ENCODE measurements at places on chromosomes 11 and 22.
A peak's percentile ranks its signal among the peaks of the same experiment; 100 is the strongest.

DNA sequence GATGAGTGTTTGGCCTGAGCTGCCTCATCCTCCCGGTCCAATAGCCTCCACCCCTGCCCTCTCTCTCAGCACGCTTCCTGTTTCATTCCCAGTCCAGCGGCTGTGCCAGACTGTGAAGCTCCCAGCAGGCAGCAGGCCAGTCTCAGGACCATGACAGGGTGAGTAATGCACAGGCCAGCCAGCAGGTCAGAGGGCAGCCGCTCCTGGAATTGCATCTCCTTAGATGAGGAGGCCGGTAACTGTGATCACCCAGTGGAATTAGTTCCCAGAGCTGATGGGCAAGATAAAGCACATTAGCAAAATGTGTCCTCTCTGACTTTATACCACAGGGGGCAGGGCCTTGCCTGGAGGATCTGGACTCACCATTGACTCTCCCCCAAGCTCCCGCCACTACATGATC lies 251.2 kb downstream of the ETS1 start:
- no peaks in the 10 kb centered on the region for H3K27me3 ChIP-seq
- DNase-seq: no peak
- H3K4me3 ChIP-seq: no peak overlapping the region
- peaks cover 64% of the 10 kb centered on the region for H3K4me1 ChIP-seq

- no peak overlapping the region for H3K27ac ChIP-seq
- H3K27me3 ChIP-seq: peaks cover 24% of the 10 kb centered on the region
- H3K4me3 ChIP-seq: no peak overlapping the region
- no peaks in the 10 kb centered on the region for H3K36me3 ChIP-seq
- no peaks in the 10 kb centered on the region for H3K4me1 ChIP-seq
- DNase-seq: no peak
These were observed 75.1 kb downstream of the INSC start for GRCh38 chr11:15189641-15190365.

DNA sequence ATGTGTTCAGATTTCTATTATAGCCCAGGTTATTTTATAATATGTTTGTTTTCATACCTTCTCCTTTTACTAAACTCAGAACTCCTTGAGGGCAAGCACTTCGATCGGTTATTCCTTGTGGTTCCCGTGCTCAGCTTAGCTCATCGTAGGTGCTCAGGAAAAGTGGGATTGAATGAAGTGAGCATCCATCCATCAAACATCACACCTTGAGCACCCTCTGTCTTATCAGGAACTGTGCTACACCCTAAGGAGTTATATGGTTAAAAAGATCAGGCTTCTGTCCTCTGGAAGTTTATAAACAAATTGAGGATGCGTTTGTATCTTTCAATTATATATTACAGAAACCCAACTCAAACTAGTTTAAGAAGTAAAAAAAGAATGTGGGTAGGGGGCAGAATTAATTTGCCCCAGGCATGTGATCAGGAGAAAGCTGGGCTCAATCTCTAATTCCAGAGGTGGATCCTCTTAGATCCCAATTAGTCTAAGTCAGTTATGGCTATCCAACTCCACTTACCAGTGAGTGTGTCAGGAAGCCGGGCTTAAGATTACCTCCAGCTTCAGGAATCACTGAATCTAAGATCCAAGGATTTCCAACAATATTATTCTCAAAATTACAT lies 59.9 kb upstream of the RRAS2 start:
- H3K4me3 ChIP-seq: no peak overlapping the region
- H3K27ac ChIP-seq: no peak overlapping the region
- no peak for DNase-seq
- H3K36me3 ChIP-seq: peaks cover 3% of the 10 kb centered on the region

- H3K4me3 ChIP-seq: no peak overlapping the region
- H3K27me3 ChIP-seq: no peaks in the 10 kb centered on the region
- DNase-seq: no peak
- H3K27ac ChIP-seq: no peak overlapping the region
- H3K4me1 ChIP-seq: no peaks in the 10 kb centered on the region
These were observed 424.1 kb upstream of the KIRREL3 start for GRCh38 chr11:127424661-127425060.

- DNase-seq: no peak
- no peak overlapping the region for H3K4me3 ChIP-seq
These were observed 37.6 kb upstream of the BIRC3 start for GRCh38 chr11:102279641-102280170.

DNA sequence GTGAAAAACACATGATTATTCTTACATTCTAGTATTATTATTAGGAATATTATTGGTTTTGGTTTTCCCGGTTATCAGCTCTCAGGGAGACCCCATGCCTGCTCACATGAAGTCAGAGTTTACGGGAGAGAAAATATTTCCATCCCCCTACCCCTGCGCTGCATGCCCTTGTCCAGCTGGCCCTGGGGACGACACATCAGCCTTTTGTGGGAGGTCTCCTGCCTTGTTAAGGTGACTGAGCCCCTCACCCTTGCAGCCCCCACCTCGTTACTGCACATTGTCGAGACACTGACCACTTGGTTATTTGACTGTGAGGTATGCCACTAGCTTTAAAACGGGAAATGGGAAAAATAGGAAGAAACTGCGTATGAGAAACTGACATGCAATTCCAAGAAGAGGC lies 63.0 kb downstream of the PARVG start:
- peaks cover 34% of the 10 kb centered on the region for H3K27me3 ChIP-seq
- H3K4me3 ChIP-seq: no peak overlapping the region
- no peaks in the 10 kb centered on the region for H3K36me3 ChIP-seq
- no peaks in the 10 kb centered on the region for H3K4me1 ChIP-seq
- no peak overlapping the region for H3K27ac ChIP-seq
- DNase-seq: no peak

DNA sequence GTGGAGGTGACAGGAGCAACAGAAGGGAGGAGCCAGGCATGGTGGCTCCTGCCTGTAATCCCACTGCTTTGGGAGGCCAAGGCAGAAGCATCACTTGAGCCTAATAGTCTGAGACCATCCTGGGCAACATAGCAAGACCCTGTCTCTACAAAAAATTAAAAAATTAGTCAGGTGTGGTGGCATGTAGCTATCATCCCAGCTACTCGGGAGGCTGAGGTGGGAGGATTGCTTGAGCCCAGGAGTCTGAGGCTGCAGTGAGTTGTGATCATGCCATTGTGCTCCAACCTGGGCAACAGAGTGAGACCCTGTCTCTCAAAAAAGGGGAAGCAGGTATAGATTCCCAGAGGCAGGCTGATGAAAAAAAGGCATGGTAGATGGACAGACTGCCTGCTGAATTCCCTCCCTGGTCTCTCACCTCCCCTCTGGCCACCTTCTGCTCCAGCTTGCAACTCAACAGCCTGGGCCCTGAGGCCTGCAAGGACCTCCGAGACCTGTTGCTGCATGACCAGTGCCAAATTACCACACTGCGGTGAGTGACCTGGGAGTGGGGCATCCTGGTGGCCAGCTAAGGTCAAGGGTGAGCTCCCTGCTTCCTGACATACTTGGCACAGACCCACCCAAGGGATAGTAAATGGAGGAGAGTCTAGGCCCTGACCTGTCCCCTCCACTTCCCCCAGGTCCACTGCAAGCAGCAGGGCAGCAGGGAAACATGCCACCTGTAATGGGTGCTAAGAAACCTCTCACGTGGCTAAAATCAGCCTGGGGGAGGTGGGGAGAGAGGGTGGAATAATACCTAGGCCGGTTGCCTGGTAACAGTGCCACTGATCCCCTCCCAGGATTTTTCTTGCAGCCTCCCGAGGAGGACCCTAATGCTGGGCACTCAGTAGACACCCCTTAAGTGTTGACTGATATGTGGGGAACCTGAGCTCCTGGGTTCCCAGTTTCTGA lies 4.3 kb upstream of the NHERF4 start:
- H3K27ac ChIP-seq: no peak overlapping the region
- no peak for DNase-seq
- H3K4me3 ChIP-seq: no peak overlapping the region
- H3K27me3 ChIP-seq: peaks cover 8% of the 10 kb centered on the region

GRCh38 chr11:66933531-66933930 lies 24.7 kb downstream of the PC start:
- no peaks in the 10 kb centered on the region for H3K4me1 ChIP-seq
- H3K27ac ChIP-seq: no peak overlapping the region
- H3K36me3 ChIP-seq: no peaks in the 10 kb centered on the region
- H3K27me3 ChIP-seq: peaks cover 11% of the 10 kb centered on the region
- no peak for DNase-seq
- H3K4me3 ChIP-seq: no peak overlapping the region

- H3K4me1 ChIP-seq: no peaks in the 10 kb centered on the region
- DNase-seq: no peak
- no peaks in the 10 kb centered on the region for H3K27me3 ChIP-seq
- no peaks in the 10 kb centered on the region for H3K36me3 ChIP-seq
- no peak overlapping the region for H3K27ac ChIP-seq
- H3K4me3 ChIP-seq: no peak overlapping the region
These were observed 51.2 kb upstream of the ARHGAP20 start for GRCh38 chr11:110763249-110764011.

DNA sequence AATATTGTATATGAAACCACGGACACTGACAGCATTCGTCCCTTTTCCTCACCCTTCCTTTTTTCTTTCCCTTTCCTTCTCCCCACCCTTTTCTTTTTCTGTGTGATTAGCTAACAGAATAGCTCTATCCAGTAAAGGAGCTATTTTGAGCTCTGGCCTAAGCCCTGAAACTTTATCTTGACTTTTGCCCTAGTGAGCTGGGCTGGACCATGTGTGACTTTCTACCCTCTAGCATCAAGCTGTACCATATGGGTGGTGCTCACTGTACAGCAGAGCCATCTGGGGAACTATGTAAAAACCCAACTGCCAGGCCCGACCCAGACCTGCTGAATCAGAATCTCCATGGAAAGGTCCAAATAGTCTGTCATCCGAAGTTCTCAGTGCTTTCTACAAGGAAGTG lies 21.9 kb upstream of the PANX1 start:
- no peaks in the 10 kb centered on the region for H3K4me1 ChIP-seq
- no peak overlapping the region for H3K27ac ChIP-seq
- peaks cover 16% of the 10 kb centered on the region for H3K27me3 ChIP-seq
- DNase-seq: no peak

DNA sequence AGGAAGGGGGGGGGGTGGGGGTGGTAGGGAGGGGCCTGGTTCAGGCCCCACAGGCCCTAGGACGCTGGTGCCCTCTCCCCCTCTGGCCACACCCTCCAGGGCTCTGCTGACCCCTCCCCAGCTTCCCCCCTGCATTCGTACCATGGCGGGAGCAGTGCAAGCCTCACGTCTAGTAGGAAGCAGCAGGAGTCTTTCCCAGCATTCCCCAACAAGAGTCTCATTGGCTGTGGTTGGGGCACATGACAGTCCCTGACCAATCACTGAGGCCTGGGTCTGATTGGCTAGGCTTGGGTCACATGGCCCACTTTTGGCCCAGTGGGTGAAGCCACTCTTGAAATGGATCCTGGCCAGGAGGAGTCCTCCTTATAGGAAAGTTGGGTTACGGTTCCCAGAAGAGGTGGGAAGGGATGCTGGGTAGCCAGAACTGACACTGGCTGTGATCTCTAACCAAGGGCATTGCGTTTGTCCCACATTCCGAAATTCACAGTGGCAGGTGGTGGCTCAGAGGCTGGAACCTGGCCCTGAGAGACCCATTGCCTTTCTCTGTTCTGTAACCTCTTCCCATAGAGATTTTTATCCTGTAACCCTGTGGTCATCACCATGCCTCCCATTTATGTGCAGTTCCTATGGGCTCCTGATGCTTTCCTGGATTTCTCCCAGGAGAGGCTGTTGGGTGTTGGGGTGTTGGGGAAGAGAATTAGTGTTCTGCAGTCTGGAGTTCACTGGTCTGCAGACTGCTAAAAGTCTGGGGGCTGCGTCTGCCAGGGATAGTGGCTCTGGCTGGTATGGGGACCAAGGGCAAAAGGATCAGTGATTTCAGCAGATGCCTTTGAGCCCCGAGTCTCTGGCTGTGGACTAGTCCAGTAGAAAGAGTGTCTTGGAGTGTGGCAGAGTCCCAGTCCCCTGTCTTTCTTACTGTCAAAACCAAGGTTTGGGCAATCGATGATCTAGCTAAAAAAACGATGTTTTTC lies 58.9 kb upstream of the MYEOV start:
- no peak overlapping the region for H3K27ac ChIP-seq
- no peaks in the 10 kb centered on the region for H3K36me3 ChIP-seq
- DNase-seq: no peak
- H3K27me3 ChIP-seq: peaks cover 13% of the 10 kb centered on the region
- H3K4me3 ChIP-seq: no peak overlapping the region
- no peaks in the 10 kb centered on the region for H3K4me1 ChIP-seq

DNA sequence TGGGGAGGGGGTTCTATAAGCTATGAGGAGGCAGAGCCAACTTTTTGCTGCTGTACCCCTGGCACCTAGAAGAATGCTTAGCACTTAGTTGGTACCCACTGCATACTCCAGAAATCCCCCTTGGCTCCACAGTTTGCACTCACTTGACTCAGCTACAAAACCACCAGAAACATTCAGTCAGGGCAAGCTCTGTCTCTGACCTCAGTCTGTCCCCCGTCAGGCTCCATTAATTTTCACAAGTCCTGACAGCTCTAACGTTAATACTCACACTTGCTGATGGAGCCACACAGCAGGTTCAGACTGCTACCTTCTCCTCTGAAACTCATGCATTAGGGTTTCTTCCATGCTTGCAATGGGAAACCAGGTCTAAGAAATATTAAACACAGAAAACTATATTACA lies 81.7 kb downstream of the MPPED2 start:
- H3K27ac ChIP-seq: no peak overlapping the region
- no peaks in the 10 kb centered on the region for H3K4me1 ChIP-seq
- DNase-seq: no peak
- H3K4me3 ChIP-seq: no peak overlapping the region

GRCh38 chr11:36195496-36196354 lies 93.5 kb downstream of the COMMD9 start:
- H3K36me3 ChIP-seq: no peaks in the 10 kb centered on the region
- no peaks in the 10 kb centered on the region for H3K27me3 ChIP-seq
- H3K27ac ChIP-seq: no peak overlapping the region
- no peaks in the 10 kb centered on the region for H3K4me1 ChIP-seq

GRCh38 chr11:2396471-2396870 lies 4.1 kb upstream of the TSSC4 start:
- H3K36me3 ChIP-seq: peaks cover 10% of the 10 kb centered on the region
- H3K27me3 ChIP-seq: peaks cover 7% of the 10 kb centered on the region
- peaks cover 7% of the 10 kb centered on the region for H3K4me1 ChIP-seq
- H3K4me3 ChIP-seq: no peak overlapping the region

DNA sequence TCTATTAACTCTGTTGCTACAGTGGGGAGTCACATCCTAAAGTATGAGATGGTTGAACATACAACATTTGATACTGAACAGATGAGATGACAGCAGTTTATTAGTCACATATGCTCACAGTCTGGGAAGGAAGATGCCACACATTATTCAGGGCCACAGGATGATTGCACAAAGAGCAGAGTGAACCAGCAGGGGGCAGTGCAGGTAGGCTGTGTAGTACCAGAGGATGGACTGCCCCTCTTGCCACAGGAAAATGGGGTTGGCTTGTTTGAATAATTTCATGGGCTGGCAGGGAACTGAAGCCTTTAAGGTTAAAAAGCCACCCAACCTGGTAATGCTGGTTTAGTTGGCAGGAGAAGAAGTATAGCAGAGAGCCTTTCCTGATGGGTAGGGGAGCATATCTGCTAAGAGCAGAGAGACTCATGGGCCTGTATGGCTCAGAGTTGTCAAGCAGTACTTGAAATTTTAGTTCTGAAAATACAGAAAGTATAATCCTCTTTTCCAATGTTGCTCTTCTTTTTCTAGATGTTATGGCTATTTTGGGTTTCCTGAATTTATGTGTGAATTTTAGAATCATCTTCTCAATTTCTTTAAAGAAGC lies 180.4 kb upstream of the B3GAT1 start:
- H3K27me3 ChIP-seq: peaks cover 20% of the 10 kb centered on the region
- no peak overlapping the region for H3K4me3 ChIP-seq
- peaks cover 10% of the 10 kb centered on the region for H3K4me1 ChIP-seq
- DNase-seq: peak; percentile 72
- no peak overlapping the region for H3K27ac ChIP-seq

Data from activated naive CD4-positive, alpha-beta T cell treated with anti-CD3 and anti-CD28 coated beads, Interleukin-2, amount 10 ng/mL, durations not matched to agents 7 days and 5 days (primary cell).